M059J (cell line): ENCODE measurements at places on chromosomes 12 and 14. TPM values are rescaled to one million over a fixed set of nuclear protein-coding genes. Genes with fewer than 3 reads are reported as not detected.
A peak's percentile ranks its signal among the peaks of the same experiment; 100 is the strongest.

GRCh38 chr12:101018540-101018939 is 191.5 kb downstream of the SLC5A8 start:
- DNase-seq: peak; percentile 94

DNA sequence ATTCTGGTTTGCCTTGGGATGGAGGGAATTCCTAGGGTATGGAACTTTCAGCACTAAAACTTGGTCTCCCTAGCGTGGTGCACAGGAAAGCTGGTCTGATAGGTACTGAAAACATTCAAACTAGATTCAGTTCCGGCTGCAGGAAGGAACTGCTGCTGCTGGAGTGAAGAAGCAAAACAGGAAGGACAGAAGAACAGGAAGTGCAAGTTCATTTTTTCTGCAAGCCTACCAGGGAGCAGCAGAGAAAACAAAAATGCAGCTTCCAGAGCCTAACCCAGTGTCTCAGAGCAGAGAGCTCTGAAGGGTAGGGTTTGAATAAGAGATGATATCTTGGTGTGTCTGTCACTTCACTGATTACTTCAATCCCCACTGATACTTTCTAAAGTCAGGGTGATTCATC is 165.2 kb downstream of the VRK1 start:
- no peak for DNase-seq

The GABARAPL1 gene
- total RNA-seq: 69.5 and 78.6 TPM in 2 replicates

- DNase-seq: peak; percentile 99
Observed at GRCh38 chr14:77616454-77617229, at the start of gene SPTLC2. Gene SPTLC2 (minus strand): TSS chr14:77616637. CDS start chr14:77616579, 58 bp downstream.

- DNase-seq: peak; percentile 11
Observed at GRCh38 chr12:120010661-120011230, 21.7 kb downstream of the BICDL1 start.

The PZP gene
- not detected in 2 replicates for total RNA-seq

GRCh38 chr12:31645924-31646323 is 13.6 kb upstream of the ETFBKMT start:
- peak; percentile 24 for DNase-seq

- no peak for DNase-seq
Observed at GRCh38 chr12:99057670-99058069, 412.6 kb downstream of the APAF1 start.

- no peak for DNase-seq
Observed at GRCh38 chr12:132154341-132154761, 10.1 kb downstream of the NOC4L start.

DNA sequence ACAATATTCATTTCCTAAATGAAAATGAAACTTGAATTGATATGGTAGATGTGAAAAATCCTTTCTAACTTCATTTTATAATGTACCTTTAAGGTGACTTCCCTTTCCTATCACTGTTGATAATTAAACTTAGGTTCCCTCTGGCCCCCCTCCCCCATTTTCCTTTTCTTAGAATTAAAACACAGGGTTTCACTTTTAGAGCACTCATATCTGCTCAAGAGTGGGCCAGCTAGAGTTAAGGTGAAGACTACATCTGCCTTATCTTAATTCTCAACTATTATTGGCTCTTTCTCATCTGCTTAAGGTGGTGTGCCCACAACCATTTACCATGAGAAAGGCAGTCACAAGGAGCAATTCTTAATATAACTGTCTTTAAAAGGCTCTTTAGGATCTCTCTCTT is 49.7 kb downstream of the LIN52 start:
- DNase-seq: no peak

The GIT2 gene
- total RNA-seq: 25.5 and 33.7 TPM in 2 replicates

- DNase-seq: no peak
Observed at GRCh38 chr12:19550626-19551025, 111.3 kb downstream of the AEBP2 start.

- DNase-seq: peak; percentile 97
Observed at GRCh38 chr12:42705863-42706262, 116.3 kb upstream of the PRICKLE1 start.

- DNase-seq: peak; percentile 27
Observed at GRCh38 chr12:8890313-8891085, 23.8 kb upstream of the PHC1 start.

DNA sequence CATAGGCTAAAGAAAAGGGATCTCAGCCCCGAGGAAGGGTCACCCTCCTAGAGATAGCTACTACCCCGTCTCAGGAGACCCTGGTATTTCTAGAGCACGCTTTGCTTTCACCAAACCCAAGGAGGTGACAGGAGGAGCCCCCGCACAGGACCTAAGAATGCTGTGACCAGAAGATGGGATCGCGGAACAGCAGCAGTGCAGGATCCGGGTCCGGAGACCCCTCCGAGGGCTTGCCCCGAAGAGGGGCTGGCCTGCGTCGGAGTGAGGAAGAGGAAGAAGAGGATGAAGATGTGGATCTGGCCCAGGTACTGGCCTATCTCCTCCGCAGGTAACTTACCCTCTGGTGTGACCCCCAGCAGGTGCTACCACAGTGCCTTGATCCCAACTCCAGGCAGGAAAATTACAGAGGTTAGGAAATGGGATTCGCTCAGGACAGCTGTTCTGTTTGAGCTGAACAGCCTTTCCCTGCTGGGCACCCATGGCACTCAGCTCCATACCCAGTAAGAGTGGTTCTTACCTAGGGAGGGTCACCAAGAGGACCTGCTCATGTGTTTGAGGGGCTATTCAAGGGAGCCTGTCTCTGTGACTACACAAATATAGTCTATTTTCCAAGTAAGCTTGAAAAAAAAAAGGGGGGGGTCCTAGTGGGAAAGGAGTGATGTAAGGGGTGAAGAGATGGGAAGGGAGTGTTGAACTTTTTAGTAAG is 826 bp upstream of the NRL start:
- DNase-seq: no peak

The DNAJC22 gene
- 8.2 and 12.3 TPM in 2 replicates for total RNA-seq

GRCh38 chr14:83975841-83976770 is 1553.8 kb upstream of the FLRT2 start:
- DNase-seq: no peak

The FAM90A1 gene
- 0.07 TPM in 1 of 2 replicates, not detected in the other for total RNA-seq

GRCh38 chr14:81303258-81303935 is 82.6 kb upstream of the GTF2A1 start:
- DNase-seq: peak; percentile 7

The ACOT6 gene
- total RNA-seq: not detected in 2 replicates

- DNase-seq: no peak
Observed at GRCh38 chr14:96285667-96286066, 29.7 kb downstream of the BDKRB1 start.

DNA sequence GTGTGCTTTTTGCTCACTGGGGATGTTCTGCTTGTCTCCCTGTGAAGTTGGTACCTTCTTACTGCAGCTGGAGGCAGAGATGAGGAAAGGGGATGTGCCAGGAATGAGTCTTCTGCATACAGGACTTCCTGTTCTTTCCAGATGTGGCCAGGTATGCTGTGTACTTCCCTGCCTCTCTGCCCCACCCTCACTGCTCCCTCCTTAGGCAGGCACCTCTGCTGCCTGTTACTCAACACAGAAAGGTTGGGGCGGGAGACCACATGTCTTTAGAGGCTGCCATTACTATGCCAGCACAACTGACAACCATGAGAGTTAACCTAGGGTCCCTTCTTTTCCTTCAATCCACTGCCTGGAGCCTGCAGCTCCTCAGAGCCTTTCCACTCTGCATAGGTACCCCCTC is 2.0 kb upstream of the OAS3 start:
- DNase-seq: no peak

DNA sequence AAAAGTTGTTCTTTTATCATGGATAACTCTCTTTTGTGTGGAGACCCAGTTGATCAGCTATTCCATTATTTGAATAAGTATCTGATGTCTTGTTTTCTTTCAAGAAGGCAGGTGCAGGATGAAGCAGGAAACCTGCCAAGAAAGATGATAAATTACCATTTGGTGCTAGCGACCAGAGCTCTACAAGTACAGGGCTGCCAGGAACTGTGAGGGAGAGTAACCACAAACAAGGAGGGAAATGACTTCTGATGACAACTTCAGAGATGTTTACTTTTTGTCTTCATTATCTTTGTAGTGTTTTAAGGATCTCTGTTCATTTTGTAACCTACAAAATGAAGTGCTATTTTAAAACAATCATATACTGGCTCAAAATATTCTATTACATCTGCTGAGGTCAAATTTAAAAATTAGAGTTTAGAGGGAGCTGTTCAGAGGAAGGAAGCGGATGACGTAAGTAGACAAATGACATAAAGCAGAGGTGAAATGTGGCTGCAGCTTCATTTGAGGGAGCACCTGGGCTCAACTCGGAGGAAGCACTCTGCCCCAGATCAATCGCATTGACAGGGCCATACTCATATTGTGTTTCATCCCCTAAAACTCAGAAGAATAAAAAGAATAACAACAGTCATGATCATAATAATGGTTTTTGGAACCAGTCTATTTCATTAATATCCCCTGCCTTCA is 226.8 kb downstream of the C12orf42 start:
- no peak for DNase-seq

DNA sequence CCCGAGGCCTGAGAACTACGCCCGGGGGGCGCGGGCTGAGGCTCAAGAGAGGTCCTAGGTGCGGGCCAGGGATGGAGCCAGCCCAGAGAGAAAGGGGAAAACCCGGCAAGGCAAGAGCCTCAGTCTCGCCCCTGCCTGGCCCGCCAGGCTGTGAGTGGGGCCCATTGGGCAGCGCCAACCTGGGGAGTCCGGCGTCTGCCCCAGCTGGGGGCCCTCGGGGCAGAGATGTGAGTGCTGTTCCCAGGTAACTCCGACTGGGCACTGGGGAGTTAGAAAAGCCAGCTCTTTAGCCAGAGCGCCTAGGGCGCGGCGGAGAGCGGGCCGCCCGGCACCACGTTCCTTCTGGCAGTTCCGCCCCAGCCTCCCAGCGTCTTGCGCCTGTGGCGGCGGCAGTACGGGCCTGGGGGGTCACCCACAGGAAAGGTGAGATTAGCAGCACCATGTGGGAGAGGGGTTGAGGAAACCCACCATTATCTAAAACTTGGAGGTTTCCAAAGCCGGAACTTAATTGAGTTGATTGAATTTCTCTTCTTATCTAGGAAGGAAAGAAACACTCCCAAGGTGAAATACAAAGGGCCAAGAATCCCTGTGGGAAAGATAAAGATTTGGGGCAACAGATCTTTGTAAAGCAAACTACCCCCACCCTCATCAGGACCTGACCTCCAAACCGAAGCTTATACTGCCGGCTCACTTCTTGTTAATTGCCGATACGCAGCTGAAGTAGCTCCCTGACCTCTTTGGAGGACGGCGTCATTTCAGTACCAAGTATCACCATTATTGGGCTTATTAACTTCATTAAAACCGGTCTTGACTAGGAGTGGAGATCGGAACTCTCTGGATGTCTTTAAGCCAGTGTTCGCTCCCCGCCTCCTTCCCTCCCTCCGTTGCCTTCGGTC is 11.6 kb downstream of the OTX2 start:
- DNase-seq: no peak

The FGF23 gene
- not detected in 2 replicates for total RNA-seq

GRCh38 chr12:68036642-68037041 is 47.4 kb downstream of the IFNG-AS1 start:
- no peak for DNase-seq

The SLC38A6 gene
- total RNA-seq: 24.1 and 27.7 TPM in 2 replicates

DNA sequence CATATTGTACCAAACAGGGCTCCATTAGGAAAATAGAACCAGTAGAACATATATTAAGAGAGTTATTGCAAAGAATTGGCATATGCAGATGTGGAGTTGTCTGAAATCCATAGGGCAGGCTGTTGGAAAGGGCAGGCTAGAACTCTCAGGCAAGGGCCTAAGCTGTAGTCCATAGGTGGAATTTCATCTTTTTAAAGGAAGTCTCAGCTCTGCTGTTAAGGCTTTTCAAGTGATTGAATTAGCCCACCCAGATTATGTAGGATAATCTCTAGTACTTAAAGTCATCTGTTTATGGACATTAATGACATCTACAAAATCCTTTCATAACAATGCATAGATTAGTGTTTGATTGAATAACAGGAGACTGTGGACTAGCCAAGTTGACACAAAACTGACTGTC is 59.4 kb downstream of the RAD51B start:
- DNase-seq: no peak

DNA sequence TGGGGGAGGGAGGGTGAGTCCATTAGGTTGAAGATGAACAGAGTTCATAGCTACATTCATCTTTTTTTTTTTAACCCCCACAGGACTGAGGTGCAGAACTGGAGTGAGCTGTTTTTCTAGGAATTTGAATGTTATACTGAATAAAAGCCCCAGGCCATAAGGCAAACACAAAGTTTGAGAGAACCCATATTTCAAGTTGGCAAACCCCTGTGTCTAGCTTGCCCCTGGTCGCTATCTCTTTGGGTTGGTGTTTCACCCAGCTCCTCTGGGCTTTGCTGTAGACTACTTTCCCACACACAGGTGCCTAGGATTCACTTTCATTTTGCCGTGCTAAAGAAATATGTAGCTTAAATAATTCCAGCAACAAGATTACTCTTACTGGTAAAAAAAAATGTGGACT is 5.2 kb upstream of the LMO3 start:
- DNase-seq: no peak

The GLS2 gene
- total RNA-seq: 0.32 TPM in 1 of 2 replicates, not detected in the other

The GPR84 gene
- total RNA-seq: not detected in 2 replicates

DNA sequence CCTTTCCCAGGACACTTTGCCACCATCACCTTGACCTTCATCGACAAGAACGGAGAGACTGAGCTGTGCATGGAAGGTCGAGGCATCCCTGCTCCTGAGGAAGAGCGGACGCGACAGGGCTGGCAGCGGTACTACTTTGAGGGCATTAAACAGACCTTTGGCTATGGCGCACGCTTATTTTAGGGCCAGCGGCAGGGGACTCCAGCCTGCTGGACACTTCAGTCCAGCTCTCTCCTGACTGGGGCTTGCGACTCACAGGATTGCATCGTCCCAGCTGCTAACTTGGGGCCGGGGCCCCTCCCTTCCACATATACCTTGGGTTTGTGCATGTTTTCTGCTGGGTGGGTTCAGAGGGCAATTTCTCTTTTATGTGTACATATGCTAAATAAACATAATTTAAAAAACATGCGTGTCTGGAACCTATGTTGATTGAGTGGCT is 11.2 kb downstream of the AHSA1 start:
- no peak for DNase-seq

The TSPAN9 gene
- 15.3 and 17.1 TPM in 2 replicates for total RNA-seq

DNA sequence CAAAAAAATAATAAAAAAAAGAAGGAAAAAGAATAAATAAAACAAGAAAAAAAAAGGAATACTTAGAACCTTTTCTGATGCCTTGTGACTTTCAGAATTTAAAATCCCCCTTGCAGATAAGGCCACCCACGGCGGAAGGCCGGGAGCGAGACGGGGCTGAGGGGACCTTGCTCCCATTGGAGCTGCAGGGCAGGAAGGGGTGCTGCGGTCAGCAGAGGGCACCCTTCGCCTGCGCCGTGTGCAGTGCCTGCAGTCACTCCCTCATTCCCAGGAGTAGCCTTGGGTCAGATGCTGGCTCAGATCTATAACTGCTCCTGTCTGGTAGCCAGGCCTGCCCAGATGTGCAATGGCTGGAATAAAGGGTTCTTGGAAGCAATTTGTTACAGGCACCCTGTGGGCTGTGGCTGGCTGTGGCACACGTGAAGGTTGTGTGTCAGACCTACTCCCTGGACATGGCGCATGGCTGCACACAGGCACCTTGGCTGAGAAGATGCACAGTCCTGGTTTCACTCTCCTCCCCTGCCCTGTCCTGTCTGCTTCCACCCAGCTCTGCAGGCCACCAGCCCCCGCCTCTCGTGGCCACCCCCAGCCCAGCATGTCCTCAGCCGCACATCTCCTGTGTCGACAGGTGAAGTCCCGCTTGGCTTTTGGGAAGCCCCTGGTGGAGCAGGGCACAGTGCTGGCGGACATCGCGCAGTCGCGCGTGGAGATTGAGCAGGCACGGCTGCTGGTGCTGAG is 13.4 kb upstream of the ALDH2 start:
- peak; percentile 48 for DNase-seq

The POTEG gene
- total RNA-seq: not detected in 2 replicates

GRCh38 chr14:71333705-71334104 is 426.4 kb downstream of the PCNX1 start:
- DNase-seq: no peak

- peak; percentile 21 for DNase-seq
Observed at GRCh38 chr14:53619691-53620231, 336.9 kb downstream of the BMP4 start.

The AACS gene
- 19.4 and 25.3 TPM in 2 replicates for total RNA-seq
